Stimulated activated CD8-positive, alpha-beta memory T cell treated with anti-CD3 and anti-CD28 coated beads, Interleukin-7, amount 100 ng/mL, for 1 hour (primary cell): ENCODE measurements at places on chromosomes 2 and 18.

DNA sequence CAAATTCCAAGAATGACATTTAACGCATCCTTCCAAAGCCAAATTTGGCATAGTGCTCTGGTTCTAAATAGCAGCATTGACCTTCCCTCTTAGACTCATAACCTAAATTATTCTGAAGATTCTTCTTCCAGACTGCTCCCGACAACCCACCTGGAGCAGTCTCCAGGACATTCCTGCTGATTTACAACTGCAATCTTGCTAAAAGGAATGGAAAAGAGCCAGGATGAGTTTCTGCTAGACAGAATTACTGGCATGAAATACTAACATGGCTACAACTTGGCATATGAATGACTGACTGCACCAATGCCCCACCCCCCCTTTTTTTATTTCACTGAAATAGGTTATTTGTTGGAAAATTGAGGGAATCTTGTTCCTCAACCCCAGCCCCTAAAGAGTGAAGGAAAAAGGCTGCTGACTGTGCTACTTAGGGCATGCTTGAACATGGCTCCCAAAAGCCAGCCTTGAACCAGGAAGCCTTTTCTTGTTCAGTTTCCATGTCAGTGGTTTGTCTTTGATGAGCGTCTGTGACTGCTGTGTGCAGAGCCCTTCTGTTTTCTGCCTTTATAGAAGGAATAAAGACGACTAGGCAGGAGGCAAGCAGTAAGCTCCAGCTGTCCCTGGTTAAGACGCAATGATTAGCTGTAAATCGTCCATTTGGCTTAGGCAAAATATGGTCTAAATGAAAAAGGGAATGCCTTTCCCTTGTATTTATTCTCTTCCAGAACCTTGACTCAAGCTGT lies 47.4 kb upstream of the ITGB6 start:
- DNase-seq = no peak

GRCh38 chr18:33745151-33745795 lies 167.3 kb downstream of the ASXL3 start:
- no peak for DNase-seq

GRCh38 chr2:12741380-12741779 lies 24.6 kb downstream of the TRIB2 start:
- no peak for DNase-seq

DNA sequence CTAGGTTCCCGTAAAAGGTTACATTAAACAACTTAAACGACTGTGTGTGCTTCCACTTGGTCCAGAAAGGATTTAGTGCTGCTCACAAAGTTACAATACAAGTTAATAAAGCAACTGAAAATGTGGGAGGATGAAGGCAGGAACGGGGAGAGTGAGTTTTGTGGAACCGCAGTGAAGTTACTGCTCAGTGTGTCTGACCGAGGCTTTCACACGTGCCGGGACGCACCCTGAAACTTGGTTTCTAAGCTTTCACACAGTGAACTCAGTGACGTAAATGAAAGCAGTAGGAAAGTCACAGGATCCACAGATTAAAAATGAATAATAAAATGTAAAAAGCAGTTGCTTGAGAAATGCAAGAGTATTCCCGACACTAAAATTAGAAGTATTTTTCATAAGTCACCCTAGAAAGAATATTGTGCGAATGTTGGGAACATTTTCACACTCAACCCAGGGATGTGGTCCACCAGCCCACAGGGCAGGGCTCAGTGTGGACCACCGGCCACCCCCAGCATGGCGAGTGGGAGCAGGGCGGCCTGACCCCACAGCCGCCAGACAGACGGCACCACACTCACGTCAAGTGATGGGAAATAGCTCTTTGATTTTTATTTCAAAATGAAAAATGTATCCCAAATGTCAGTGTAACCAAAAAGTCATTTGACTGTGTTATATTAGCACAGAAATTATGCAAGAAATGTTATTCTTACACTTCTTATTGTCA lies 32.6 kb upstream of the CHMP1B start:
- no peak for DNase-seq

DNA sequence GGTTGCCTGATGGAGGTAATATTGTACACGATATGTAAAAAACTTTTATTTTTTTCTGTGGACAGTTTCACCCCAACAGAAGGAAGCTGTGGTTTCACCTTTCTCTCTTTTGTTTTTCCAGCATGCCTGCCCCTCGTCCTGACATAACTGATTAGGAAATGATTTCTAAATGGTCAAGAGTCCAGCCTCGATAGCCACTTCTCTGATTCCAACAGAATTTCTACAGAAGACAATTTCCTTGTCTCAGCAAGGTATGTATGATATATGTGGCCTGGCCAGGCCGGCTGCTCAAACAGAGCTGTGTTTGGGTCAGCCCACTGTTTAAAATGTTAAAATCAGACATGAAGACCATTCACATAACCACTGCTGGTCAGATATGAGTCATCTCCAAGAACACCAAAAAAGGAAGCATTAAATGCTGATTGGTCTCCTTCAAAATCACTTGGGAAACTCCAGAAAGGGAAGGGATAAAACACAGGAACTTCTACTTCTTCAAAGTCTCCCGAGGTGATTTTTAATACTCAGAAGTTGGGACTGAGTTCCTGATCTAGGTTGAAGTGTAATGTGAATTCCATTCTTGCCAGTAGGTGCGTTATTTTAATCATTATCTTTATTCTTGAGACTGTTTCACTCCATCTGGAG lies 22.3 kb downstream of the ATP8B1 start:
- DNase-seq = no peak

- DNase-seq = no peak
Observed at GRCh38 chr2:236748385-236748784, 178.8 kb downstream of the ACKR3 start.

DNA sequence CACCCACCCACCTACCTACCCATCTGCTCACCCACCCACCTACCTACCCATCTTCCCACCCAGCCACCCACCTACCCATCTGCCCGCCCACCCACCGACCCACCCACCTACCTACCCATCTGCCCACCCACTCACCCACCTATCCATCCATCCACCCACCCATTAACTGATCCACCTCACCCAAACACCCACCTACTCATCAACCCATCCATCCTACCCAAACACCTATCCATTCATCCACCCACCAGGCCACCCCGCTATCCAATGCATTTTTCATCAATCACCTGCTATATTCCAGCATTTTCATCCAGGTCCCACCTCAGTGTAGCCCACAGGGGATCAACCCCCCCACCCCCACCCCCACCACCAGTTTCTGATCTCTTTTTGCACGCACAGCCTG lies 121.8 kb downstream of the GLI2 start:
- no peak for DNase-seq

DNA sequence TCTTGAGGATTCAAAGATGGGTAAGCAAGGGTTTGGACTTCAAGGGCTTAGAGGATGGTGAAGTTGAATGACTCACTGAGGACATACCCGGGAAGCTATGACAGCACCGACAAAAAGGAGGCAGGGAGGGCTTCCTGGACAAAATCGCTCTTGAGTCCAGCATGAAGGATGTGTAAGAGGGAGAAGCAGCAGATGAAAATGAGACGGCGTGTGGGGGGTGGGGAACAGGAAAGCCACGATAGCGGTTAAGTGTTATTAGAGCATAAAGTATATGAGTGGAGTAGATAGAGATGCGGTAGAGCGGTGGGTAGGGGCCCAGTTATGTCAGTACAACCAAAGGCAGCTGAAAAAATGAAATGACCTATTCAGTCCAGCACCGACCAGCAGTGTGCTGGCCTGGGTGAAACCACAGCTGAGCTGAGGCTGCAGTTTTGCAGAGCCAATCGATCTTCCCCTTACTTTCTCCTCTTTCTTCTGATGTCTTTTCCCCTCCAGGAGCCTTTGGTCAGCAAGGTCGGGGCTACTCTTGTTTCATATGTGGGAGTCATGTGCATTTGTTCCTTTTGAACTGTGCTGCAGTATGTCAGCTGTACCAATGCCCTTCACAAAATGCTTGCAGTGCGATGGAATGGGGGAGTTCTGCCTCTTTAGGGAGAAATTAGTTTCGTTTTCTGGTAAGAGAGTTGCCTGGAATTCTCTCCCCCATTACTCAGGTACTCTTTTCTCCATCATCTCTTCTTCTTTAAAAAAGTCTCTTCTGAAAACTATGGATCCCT lies 2.0 kb upstream of the THUMPD2 start:
- DNase-seq = no peak

GRCh38 chr18:49227441-49228165 lies 232.8 kb downstream of the DYM start:
- peak; percentile 4 for DNase-seq

- DNase-seq = no peak
Observed at GRCh38 chr2:44186810-44187209, 18.1 kb downstream of the PPM1B start.

DNA sequence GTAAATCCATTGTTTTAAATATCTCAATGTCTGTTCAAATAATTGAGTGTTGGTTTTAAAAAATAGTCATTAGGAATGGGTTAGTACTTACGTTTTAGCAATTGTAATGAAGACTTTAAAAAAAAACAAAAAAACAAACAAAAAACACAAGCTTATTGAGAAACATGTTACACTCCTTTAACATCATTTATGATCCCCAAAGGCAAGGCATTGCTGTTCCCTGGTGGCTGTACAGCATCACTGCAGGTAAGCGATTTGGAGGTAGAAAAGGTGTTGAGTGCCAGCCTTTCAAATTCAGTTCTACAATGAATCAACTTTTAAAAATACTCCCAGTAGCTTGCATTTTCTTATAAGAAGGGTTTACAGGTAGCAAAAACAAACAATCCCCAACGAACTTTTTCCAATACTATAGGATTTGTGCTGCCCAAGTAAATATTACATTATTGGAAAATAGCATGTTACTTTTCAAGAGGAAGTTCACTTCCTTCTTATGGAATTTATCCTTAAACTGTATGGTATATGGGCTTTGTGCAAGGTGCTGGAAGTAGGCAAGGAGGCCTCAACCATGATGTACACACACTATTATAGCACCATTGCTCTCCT lies 27.5 kb downstream of the CNRIP1 start:
- no peak for DNase-seq

DNA sequence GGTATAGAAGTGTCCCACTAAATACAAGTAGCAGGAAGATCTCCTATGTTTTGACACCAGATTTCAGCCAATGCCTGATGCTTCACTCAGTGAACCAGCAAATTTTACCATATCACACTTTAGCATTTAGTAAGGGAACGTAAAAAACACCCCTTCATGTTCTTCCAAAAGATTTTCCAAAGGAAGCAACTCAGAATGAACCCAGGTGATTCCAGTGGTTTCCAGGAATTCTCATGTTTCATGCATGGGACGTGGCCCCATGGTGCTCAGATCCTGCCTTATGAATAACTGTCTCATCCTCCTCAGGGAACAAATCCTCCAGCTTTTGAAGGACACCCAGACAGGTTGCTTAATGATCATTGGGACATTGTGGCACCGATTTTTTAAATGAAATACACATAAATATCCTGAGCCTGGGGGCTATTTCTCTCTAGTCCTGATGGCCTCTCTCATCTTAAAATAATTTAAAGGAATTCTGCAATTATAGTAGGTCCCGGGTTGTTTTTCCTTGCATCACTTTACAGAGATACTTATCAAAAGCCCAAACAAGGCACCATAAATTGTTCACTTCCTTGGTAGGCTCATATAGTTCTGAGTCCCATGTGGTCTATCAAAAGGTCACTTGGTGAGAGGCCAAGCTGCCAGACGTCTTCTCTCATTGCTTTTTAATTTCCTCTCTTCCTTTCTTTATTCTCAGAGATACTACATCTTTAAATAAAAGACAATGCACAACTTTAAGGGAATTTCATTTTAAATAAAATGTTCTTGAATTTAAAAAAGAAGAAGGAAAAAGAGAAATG lies 261.0 kb downstream of the ZNF516 start:
- no peak for DNase-seq

DNA sequence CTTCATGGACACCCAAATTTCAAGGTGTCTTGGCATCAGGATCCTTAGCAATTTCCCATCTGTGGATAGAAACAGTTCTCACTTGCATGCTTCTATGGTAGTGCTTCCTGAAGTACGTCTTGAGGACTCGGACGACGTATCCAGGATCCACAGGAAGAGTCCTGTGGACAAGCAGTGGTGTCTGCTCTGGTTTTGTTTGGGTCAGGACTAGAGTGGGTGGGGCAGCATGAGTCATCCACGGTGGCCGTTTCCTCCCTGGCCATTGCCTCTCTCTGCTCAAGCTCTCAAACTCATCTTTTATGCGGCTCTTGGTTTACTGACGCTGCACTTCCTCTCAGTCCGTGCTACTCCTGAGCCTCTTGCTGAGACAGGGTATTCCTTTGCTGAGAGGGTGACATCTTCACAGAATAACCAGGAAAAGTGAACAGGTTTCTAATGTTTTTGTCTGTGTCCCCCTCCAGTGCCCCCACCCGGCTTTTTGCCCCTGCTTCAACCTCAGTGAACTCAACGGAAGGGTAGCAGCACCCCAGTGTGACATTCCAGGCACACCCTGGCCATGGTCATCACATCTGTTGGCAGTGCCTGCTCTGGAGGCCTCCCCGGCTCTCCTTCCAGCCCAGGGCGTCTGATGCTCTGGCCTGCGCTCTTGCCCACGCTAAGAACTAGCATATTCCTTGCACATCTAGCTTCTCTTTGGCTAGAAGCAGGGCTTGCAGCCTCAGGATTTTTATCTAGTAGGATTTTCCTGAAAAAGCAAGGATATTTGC lies 62.2 kb downstream of the ARMC9 start:
- DNase-seq = no peak

DNA sequence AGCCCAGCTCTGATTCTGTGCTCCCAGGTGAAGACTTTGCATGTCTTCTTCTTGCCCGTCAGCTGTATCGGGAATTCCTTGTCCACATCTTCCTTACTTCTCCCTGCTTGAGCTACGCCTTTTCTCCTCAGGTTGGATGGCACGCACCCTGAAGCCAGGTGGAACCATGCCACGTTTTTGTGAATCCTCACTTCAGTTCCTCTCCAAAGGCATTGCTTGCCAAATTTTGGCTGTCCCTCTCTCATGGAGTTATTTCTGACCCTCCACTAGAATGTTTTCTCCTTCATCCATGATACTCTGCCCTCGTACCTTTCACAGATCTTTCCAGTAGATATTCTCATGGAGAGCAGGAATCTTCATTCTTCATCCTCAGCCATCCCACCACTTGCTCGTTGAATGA lies 20.2 kb downstream of the ZCCHC2 start:
- no peak for DNase-seq

DNA sequence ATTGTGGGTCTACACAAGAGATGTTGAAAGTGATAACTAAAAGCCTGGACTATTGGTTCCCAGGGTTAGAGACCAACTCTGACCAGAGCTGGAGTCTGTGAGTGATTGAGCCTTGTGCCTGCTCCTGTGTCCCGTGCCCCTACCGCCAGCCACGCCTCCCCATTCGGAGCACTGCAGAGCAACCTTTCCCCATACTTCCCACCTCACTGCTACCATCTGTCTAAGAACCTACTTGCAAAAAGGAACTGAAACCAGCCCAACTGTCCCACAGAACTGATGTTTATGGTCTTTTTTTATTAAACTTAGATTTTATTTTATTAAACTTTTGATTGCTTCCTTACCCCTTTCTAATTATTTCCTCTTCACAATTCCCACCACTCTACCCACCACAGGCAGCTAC lies 300.3 kb upstream of the MGAT5 start:
- no peak for DNase-seq

DNA sequence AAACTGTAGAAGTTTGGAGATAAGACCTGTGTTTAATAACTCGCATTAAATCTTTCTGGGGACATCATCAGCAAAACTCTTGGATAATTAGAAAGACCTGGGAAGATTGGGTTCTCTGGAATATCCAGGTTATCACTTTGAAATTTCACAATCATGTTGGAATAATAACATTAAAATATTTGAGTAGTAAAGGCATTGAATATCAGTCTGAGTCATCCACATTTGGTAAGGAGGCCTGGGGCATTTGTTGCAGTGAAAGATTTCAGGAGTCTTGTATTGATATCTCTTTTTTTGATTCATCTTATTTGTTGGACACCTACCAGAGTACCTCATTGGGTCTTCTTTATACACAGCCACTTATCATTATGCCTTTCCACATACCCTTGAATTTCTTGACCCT lies 95.9 kb downstream of the EPB41L5 start:
- DNase-seq = no peak

GRCh38 chr2:29325544-29325943 lies 210.3 kb downstream of the CLIP4 start:
- no peak for DNase-seq
